ENCODE measurements at places on chromosomes 3 and 15. TPM values are rescaled to one million over a fixed set of nuclear protein-coding genes. Genes with fewer than 3 reads are reported as not detected.

The TRPC1 gene
- 32.1 TPM for total RNA-seq

DNA sequence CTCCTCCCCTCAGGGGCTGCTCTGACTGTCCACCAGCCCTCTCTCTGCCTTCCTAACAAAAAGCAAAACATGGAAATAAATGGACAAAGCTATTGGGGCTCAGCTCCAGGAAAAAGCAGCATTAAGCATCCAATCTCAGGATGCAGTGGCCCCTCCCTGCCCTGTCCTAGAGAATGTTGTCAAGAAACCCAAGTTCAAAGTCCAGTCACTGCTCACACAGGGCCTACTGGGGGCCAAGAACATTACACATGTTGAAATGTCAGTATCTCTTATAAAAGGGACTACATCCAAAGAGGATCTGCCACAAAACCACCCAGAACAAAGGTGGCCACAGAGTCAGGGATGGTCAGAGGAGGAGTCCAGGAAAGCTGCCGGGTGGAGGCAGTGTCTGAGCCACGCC lies 7.6 kb upstream of the GRIP2 start:
- no peak for DNase-seq

DNA sequence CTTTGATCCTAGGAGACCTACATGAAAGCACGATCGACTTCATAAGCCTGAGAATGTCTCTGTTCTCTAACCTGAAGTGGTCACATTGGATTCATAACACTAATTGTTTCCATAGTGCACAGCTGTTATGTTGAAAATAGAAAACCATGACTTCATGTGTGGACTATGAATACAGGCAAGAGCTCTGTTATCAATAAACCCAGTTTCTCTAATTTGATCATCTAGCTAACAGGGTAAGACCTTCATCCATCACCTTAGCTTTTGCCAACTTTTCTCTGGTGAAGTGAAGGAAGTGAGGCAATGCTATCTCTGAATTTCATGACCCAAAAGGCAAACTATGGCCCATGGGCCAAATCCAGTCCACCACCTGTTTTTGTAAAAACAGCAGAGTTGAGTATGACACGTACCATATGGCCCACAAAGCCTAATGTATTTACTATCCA lies 27.2 kb downstream of the ABI3BP start:
- no peak for DNase-seq

- no peak for DNase-seq
Measured at GRCh38 chr3:22994781-22995180, 208.3 kb upstream of the UBE2E2 start.

The SLC28A2 gene
- not detected for total RNA-seq

DNA sequence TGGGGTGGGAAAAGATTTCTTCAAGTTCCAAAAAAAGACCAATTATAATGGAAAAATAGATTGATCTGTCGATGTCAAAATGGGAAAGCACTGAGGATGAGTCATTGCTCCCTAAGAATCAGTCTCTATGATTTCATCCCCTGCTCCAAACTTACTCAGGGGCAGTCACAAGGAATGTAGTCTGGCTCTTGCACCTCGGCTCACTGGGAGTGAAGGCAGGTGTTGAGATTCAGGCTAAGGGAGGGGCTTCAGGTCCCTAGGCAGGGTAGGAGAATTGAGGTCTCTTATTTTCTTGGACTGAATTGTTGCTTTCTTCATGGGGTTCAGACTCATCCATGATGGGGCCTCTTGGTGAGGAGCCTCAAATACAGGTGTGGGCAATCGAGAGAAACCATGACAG lies 14.2 kb downstream of the ESYT3 start:
- DNase-seq = no peak

GRCh38 chr3:101813817-101814440 lies 34.9 kb downstream of the NXPE3 start:
- peak; percentile 35 for DNase-seq

DNA sequence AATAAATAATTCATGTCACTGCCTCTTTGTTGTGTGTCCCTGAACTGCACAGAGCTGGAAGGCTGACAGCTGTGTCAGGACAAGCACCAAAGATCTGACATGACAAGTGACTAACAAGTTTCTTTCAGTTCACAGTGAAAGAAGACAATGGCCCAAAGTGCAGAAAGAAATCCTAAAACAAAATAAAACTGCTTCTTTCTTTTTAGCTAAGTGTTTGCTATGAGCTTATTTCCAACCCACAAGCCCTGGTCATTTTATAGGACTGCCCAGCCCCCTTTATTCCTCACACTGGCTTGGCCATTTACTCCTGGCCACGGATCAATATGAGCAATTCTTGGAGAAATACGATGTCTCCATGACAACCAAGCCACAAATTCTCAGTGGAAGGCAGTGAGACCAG lies 238.5 kb downstream of the WDR72 start:
- DNase-seq = peak; percentile 36

The SCN11A gene
- 1.0 TPM for total RNA-seq

GRCh38 chr3:53260286-53260785 lies 4.5 kb upstream of the TKT start:
- DNase-seq = no peak

GRCh38 chr3:86923071-86923491 lies 67.9 kb downstream of the VGLL3 start:
- no peak for DNase-seq

The LSMEM2 gene
- total RNA-seq = 0.44 TPM

GRCh38 chr3:177411201-177411600 lies 213.9 kb upstream of the TBL1XR1 start:
- no peak for DNase-seq

The FAM43A gene
- 51.7 TPM for total RNA-seq
